Stimulated activated CD4-positive, alpha-beta T cell treated with anti-CD3 and anti-CD28 coated beads, Interleukin-15, amount 100 ng/mL, for 24 hours (primary cell): ENCODE measurements at places on chromosomes 7 and 10.

DNA sequence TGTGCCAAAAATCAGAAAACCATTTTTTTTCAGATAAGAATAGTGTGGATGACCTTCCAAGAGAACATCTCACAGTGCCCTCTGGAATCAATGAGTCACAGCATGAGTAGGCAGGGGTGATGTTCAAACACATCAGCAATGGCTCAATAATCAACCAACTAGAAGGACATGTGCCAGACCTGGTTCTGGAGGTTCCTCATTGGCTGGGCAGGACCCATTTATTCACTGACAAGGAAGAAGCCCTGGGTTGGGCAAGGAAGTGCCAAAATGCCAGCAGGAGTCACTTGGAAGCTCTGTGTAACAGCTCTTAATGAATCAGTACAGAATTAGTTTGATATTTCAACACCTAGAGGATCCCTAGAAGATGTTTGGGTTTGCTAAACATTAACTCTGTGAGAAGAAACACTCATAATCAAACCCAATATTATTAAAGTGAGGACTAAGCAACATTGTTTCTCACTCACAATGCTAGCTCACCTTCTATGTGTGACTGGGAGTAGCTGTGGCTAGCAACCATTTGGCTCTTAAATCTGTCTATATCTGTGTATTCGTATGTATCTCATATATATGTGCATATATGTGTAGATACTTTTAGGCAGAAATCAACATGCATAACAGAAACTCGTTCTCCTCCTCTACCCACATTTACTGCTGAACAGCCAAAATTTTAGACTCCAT, 72.3 kb upstream of the APBB1IP start:
- DNase-seq: peak; percentile 4

DNA sequence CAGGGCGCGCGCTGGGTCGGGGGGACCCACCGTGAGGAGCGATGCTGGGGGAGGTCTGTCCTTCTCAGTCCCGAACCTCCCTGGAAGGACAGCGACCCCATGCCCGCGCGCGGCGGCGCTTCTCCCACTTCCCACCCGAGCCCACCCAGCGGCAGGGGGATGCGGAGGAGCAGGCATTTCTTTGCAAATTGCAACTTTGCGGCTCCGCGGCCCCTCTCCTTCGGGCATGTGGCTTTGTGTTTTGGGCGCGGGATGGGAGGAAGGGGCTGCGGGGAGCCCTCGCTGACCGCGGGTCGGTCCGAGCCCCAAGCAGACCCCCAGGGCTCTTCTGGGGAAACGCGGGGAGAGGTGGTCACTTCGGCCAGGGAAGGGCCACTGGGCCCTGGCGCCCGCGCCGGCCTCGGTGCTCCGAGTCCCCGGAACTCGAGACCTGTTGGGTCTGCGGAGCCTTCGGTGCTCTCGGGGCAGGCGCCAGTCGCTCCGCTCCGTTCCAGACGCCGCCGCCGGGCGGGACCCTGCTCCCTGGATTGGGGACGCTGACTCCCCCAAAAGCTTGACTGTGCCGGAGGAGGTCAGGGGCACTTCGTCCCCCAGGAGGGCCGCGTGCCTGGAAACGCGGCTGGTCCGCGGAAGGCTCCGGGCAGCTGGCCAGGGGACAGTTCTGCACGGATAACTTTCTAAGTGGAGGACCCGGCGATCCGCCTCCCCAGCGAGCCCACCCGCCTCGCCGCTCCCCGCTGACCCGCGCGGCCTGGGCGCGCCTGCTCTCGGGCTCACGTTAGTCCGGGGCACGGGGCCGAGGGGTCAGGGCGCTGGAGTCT, 164.2 kb upstream of the DPP6 start:
- no peak for DNase-seq

DNA sequence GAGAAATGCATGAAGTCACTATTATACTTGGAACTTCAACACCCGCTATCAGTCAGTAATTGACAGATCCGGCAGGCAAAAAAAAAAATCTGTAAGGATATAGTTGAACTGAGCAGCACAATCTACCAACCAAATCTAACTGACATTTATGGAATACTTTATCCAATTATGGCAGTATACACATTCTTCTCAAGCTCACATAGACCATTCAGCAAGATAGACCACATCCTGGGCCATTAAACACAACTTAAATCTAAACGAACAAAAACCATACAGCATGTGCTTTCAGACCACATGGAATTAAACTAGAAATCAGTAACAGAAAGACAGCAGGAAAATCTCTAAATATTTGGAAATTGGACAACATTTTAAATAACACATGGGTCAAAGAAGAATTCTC, 112.7 kb downstream of the MPP7 start:
- DNase-seq: no peak

DNA sequence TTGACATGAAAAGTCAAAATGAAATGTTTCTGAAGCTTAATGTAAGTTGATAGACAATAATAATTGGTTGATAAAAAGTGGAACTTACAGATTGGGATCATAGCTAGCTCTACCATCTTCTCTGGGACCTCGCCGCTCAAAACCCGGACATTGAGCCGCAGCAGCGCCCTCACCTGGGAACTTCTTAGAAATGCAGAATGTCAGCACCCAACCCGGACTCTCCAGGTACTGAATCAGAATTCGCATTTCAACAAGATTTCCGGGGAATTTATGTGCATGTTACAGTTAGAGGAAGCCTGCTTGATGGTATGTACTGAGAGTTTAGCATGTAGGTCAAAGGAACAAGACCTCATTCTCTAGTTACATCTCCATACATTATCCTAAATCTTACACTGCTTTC, 36.7 kb upstream of the ABLIM1 start:
- peak; percentile 45 for DNase-seq

DNA sequence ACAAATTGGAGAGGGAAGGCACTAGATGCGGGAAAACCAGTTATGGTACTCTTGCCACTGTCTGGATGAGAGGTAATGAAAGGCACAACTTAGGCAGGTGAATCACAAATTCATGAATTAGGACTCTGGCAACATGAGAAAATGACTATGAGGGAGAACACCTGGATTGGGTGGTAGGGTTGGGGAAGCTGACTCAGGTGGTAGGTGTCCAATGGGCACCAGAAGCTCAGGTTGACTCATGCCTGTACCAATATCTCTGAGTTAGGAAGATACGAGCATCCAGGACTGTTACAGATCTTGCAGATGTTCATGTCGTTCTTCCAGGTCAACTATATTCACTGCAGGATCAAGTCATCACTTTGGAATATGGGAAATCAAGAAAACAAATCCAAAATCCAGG, 56.7 kb downstream of the NPY start:
- no peak for DNase-seq

DNA sequence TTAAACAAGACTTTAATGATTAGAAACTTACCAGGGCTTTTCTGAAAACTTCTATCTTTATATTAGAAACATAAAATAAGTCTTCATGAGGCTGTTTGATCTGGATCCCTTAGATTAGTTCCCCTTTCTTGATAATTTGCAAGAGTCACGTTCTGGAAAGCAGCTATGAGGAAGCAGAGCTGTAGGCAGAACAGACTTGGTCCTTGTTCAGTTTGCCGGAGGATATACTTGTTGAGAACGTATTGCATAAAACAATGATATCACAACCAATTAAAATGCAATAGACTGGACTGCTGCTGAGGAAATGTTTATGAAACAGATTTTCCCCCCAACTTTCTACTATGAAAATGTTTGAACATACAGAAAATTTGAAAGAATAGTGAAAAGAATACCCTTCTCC, 2.8 kb downstream of the SAMD9L start:
- DNase-seq: no peak

DNA sequence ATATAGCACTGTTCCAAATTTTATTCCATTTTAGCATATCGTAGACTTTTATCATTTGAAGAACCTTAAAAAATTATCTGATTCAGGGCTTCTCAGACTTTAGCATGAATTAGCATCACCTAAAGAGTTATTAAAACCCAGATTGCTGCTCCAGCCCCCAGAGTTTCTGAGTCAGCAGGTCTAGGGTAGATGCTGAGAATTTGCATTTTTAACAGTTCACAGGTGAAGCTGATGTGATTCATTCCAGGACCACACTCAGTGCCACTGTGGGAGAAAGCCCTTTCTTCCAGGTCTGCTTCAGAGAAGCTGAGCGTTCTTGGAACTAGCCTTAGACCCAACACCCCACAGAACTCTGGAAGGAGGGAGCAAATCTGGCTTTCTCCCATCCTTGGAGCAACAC, 174.1 kb upstream of the YAE1 start:
- DNase-seq: no peak

GRCh38 chr7:149071641-149072437, 18.7 kb downstream of the ZNF786 start:
- peak; percentile 62 for DNase-seq

DNA sequence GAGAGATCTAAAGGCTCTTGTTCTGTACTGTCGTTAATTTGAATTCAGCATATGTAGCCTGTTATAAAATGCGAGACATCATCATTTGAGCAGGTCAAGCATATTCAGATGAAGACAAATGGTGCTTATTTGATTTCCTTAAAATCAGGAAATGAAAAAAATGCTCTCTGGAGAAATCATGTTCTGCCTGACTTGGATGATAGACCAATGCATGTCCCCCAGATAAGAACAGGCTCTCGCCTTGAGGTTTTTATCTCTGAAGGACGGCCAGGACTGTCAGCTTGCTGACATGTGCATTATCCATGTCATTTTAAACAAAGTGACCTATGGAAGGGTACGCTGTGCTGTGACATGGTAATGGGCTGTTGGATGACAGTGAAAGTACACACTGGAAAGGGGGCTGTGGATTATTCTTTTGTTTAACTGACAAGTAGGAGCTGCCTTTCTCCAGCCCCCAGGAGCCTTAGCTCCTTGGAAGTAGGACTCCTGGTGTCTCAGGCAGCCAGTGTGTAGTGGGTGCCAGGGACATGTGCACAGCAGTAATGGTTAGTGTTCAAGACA, 695.1 kb upstream of the GALNT17 start:
- no peak for DNase-seq

DNA sequence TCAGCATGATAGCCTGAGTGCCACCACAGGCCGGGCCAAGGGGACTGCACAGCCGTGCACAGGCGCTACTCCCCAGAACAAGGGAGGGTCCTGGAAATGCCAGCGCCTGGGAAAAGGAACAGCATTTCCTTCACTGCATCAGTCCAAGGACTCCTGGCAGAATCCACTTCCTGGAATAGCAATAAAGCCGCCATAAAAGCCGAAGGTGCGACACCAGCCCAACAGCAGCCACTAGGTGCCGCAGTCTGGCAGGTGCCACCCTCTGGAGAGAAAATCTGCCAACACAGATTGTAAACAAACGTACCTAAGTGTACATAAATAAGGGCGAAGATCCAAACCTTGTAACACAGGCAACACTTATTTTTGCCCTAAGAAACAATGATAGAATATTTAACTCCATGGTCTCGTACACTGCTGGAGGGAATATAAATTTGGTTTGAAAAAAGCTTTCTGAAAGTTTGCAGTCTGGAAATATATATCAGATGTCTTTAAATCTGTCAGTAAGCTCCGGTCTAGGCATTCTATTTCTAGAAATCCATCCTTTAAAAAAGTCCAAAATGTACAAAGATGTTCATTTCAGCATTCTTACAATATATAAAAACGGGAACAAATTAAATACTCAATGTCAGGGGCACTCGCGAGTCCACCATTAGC, 22.2 kb downstream of the VOPP1 start:
- no peak for DNase-seq

DNA sequence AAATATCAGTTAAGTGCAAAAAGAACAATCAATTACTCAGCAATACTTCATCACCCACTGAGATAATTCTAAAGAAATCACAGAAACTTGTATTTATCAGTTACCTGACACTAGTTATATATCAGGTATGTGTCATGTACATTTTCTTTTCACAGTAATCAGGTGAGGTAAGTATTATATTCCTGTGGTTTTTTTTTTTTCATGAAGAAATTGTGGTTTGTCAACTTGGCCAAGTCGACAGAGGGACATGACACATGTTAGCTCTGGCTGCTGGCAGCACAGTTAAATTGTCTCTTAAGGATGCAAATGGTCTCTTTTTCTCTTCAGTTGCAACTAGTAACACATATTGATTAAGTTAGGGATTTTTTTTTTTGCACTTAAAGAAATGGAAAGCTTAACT, 13.7 kb upstream of the GPR141 start:
- DNase-seq: no peak

DNA sequence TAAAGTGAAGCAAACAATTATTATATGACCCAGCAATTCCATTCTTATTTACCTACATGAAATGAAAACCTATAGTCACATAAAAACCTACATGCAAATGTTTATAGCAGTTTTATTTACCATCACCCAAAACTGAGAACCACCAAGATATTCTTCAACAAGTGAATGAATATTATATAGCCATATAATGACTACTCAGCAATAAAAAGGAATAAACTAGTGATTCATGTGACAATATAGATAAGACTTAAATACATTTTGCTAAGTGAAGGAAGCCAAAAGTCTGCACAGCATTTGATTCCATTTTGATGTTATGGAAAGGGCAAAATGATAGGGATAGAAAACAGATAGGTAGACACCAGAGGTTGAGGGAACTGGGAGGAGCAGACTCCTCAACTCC, 31.7 kb downstream of the PODXL start:
- DNase-seq: no peak

DNA sequence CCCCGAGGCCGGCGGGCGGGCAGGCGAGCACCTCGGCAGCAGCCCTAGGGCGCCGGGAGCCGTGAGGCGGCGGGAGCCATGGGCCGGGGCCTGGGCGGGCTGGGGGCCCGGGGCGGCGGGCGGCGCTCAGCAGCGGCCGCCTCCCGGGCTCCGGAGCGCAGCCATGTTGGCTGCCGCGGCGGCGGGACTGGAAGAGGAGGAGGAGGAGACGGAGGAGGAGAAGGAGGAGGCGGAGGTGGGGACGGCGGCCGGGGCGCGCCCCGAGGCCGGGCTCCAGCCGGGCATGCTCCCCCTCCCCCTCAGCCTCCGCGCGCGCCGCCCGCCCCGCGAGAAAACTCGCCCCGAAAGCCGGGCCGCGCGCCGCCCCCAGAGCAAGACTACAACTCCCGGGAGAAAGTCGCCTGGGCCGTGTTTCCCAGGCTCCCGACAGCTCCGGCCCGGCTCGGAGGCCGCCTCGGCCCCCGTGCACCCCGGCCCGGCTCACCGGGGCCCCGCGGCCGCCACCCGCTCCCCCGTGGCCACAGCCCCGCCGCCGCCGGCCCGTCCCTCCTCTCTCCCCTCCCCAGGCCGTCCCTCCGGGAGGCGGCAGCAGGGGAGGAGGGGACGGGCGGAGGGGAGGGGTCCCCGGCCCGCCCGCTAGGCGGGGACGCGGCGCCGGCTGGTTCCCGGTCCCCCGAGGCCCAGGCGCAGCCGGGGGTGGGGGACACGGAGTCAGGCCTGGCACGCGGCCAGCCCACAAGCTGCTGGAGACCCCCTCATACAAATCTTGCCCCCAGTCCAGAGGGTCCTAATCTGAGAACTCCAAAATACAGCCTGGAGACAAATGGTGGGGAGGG, at the start of gene DLG5:
DLG5 (minus strand) TSS at position 190 of the 836 bp plus-strand sequence. CDS start 235 bp downstream, outside the sequence.
- DNase-seq: peak; percentile 58

DNA sequence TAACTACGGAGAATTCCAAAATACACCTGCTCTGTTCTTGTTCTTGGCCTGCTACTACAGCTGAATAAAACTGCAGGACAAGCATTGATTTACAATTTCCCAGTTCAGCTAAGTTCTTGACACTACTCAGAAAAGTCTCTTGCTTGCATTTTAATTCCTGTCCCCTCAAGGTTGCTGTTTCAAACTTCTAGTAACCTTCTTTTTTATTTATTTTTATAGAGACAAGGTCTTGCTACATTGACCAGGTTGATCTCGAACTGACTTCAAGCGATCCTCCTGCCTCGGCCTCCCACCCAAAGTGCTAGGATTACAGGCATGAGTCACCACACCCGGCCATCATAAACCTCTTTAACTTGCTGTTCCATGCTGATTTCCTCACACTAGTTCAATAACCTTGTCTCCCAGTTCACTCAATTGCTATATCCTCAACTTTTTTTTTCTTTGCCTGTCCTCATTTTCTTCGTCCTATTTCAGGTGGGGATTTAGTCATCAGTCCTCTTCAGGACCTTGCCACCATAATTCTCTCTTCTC, 79.9 kb downstream of the ARHGAP21 start:
- DNase-seq: no peak
